Activated T-helper 1 cell treated with anti-CD3 and anti-CD28 coated beads, Interleukin-12 subunit alpha, Interleukin-12 subunit beta, Interleukin-2, Interleukin-4 antibody, amounts not matched to agents 30 ng/mL and 10 ng/mL and 1 ng/mL, durations not matched to agents 14 hours and 24 hours and 36 hours (primary cell): ENCODE measurements at places on chromosomes 7 and 10. TPM values are rescaled to one million over a fixed set of nuclear protein-coding genes. Genes with fewer than 3 reads are reported as not detected.

- no peaks in the 10 kb centered on the region for H3K36me3 ChIP-seq
- H3K4me3 ChIP-seq: no peak overlapping the region
- peaks cover 3% of the 10 kb centered on the region for H3K27me3 ChIP-seq
- H3K27ac ChIP-seq: no peak overlapping the region
- H3K4me1 ChIP-seq: no peaks in the 10 kb centered on the region
- DNase-seq: no peak
Observed at GRCh38 chr10:69638642-69639041, 8.6 kb downstream of the FAM241B start.

DNA sequence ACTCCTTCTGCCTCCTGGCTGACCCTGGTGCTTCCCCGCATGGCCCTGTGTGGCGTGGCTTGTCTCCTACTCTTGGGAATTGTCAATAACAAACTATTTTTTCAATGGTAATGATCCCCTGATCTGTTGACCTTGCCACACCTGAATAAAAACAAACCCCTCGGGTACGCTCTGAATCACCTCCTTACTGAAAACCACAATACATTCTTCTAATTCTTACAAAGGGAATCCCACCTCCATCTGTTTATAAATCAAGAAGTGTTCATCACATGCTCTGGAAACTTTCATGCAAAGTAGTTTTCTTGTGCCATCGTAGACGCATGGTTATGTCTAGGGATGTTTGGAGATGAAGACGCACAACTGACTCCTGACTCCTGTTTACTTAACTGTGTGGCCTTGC is 245.8 kb downstream of the FRMD4A start:
- DNase-seq: no peak
- no peak overlapping the region for H3K4me3 ChIP-seq
- H3K27ac ChIP-seq: no peak overlapping the region
- peaks cover 1% of the 10 kb centered on the region for H3K27me3 ChIP-seq
- H3K36me3 ChIP-seq: no peaks in the 10 kb centered on the region

DNA sequence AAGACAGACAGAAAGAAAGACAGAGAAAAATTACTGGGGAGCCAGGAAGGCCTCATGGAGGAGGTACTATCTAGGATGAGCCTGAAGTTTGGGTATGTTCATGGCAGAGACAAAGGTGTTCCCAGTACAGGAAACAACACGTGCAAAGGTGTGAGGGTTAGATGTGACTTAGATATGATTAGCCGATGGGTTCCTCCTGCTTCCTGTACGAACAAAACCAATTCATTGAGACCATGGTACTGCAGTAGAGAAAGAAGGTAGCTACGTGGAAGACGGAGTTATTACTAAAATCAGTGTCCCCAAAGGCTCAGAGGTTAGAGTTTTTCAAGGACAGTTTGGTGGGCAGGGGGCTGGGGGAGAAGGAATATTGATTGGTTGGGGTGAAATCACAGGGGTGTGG is 55.2 kb upstream of the CHST3 start:
- H3K27me3 ChIP-seq: peaks cover 11% of the 10 kb centered on the region
- H3K27ac ChIP-seq: no peak overlapping the region
- no peak for DNase-seq
- H3K4me1 ChIP-seq: no peaks in the 10 kb centered on the region
- no peak overlapping the region for H3K4me3 ChIP-seq

The ZNF727 gene
- total RNA-seq: 0.12 TPM in 1 of 2 replicates, not detected in the other

The CCDC201 gene
- total RNA-seq: not detected in 2 replicates

The SUN3 gene
- not detected in 2 replicates for total RNA-seq

The TMEM140 gene
- total RNA-seq: 2.9 and 4.5 TPM in 2 replicates

The TAS2R41 gene
- not detected in 2 replicates for total RNA-seq
